Uterus (tissue), 4 donors: ENCODE measurements at places on chromosomes 2 and 18.
A peak's percentile ranks its signal among the peaks of the same experiment; 100 is the strongest.

DNA sequence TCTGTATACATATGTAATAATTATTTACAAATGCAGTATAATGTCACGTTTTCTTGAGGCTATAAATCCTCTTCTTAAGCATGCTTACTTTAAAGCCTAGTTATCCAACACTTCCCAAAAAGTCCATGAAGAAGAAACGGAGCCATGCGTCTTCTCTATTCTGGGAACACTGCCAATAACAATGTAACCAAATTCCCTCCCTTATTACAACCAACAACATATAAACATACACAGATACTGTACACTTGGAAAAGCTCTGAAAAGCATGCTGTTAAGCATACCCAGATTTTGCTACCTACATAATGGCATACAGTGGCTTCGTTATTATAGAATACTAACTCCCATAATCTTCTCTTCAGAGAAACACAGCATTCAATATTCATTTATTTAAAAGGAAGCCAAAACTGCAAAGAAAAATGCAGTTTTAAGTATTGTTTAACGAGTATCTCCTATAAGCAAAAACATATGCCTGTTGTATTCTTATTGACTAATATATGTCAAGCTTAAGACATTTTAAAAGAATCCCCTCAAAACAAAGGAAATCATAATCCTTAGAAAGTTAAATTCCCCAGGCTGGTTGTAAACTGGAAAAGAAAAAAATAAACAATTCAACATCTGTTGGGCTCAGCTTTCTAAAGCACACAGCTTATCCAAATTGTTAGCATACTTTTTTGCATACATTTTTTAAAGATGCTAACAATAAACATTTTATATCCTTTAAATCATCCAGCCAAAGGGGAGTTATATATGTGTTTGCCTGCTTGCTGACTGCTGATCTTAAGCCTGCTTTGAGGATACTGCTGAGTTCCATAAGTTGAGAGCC, 83.4 kb downstream of the SLC25A12 start:
- no peak for DNase-seq

- DNase-seq = no peak
Observed at GRCh38 chr2:44957656-44958327, 16.3 kb downstream of the SIX3 start.

GRCh38 chr2:108444941-108445840, 3.8 kb upstream of the GCC2 start:
- DNase-seq = no peak

GRCh38 chr2:48927355-48927754, 171.8 kb upstream of the LHCGR start:
- no peak for DNase-seq

GRCh38 chr2:138602166-138602460, 100.5 kb downstream of the SPOPL start:
- DNase-seq = no peak

- DNase-seq = no peak
Observed at GRCh38 chr2:129821445-129821844, 158.0 kb upstream of the RAB6C start.

GRCh38 chr2:134392442-134393074, 138.7 kb downstream of the MGAT5 start:
- DNase-seq = no peak

GRCh38 chr2:10170256-10170655, 47.7 kb downstream of the RRM2 start:
- DNase-seq = peak; percentile 80

- no peak for DNase-seq
Observed at GRCh38 chr2:80896576-80896975, 592.0 kb upstream of the LRRTM1 start.

DNA sequence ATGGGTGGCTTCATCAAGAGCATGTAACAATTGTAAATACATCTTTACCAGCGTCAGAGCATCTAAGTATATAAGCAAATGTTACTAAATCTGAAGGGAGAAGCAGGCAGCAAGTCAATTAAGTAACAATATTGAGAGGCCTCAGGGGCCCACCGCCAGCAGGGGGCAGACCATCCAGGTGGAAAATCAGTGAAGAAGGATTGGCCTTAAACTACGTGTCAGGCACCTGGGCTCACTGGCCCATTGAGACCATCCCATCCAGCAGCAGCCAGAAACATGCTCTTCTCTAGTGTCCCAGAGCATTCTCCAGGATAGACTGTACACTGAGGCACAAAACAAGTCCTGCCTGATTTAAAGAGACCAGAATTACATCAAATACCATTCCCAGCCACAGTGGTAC, 96.2 kb upstream of the SNTG2 start:
- peak; percentile 25 for DNase-seq

GRCh38 chr2:120957905-120958304, 222.2 kb downstream of the GLI2 start:
- no peak for DNase-seq

DNA sequence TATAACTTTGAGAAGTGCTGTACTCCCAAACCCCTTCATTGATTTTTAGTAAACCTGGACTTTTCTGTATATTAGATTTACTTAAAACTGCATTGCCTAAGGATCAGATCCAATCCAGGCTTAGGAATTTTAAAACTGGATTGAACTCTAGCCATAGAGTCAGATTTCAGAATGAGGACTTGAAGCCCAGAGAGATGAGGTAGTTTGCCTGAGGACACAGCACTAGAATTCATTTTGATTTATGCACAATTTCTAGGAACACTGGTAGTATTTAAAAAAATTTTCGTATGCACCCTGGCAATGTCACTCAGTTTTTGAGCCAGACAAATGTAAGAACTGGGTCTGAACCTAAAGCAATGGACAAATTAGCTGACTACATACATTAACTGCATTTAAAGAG, 144.9 kb downstream of the KCTD1 start:
- no peak for DNase-seq

DNA sequence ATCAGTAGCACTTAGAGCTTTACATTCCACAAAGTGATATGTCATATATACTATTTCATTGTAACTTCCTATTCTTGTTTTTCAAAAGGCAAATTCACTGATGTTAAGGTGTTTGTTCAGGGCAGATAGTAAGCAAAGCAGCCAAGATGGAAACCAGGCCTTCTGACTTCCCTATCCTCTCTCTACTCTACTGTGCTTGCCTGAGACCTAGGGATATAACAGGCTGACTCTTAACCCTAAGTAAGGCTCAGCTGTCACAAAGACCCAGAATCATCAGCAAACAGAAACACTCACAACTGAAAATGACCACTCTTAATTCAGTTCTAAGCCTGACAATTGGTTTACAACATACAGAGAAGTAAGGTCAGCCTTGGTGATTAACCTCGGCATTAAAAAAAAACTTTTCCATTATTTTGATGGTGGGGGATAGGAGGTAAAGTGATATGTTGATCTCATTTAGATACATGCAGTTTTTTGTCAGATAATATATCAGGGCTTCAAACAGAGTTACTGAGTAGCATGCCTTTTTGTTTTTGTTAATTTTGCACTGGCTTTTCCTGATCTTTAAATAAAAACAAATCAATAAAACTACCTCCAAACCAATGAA, 95.4 kb upstream of the CHRNA1 start:
- DNase-seq = no peak

DNA sequence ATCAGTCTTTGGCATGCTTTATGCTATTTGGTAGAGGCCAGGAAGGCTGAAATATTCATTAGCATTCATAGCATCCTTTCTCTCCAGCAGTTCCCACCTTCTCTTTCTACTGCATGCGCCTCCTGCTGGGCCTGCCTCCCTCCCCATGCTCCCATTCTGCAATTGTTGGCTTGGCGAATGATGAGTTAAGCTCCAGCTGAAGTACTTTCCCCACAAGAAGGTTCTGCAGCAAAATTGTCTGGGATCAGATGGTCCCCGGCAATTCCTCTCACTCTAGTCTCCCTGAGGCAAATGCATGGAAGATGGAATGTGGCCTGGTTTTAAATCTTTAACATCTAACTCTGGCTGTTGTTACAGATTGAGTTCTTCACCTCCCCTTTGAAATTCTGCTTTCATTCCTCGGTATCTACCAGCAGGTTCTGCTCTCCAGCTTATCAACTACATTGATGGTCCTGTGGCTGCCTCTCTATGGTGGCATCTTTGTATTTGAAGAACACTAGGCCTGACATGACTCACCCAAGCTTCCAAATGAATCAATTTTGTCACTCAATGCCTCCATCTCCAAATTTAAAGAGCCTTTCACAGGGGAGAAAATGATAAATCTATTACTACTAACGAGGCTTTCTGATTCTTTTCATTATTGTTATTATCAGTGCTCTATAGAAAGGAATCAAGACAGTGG, 55.9 kb downstream of the KCTD18 start:
- no peak for DNase-seq

DNA sequence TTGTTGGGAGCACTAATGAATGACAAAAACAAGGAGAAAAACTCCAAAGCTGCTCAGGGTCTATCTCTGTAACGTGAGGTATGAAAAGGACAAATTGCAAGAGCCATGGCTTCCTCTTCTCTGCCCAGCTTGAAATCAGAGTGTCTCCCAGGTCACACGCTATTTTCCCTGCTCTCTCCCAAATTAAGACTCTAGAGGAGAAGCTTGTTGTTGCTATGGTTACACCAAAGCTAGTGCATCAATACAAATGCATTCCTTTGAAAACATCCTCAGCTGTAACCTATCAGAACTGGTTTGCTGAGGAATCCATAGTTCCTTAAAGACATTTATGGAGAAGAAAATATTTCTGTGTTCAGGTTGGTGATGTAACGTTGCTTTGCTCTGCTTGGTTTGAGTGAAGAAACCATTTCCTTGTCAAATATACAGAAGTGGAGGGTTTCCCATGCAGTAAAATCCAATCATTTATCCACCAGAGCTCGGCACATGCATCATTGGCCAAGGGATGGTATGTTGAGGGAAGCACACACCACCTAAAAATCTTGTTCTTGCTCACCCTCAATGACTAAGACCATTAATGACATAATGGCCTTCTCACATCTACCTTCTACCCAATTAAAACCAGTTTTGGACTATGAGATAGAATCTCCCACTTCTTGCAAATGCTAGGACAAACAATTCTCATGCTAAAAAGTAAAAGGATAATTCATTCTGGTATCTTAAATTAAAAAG, 2135.6 kb upstream of the CELF4 start:
- DNase-seq = no peak

- DNase-seq = no peak
Observed at GRCh38 chr18:23875966-23876895, 138.3 kb upstream of the TTC39C start.

- DNase-seq = no peak
Observed at GRCh38 chr2:219254590-219255201, 978 bp upstream of the TUBA4A start.

- no peak for DNase-seq
Observed at GRCh38 chr2:225002656-225003045, 39.6 kb downstream of the DOCK10 start.

DNA sequence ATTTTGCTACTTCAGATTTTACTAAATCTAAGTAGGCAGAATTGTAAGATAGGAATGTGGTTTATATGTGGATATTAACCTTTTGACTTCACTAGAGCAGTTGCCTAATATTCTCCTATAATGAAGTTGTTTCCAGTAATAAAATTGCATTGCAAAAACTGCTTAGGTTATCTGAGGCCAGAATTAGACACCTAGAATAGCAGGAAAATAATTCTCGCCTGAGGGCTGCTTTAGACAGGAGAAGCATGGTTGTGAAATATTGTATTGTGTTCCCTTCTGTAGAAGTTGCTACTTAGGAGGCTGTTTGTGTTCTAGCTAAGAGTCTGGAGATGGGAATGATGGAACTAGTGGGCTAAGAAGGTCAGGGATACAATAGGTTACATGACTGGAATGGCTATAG, 146.3 kb downstream of the PLCL1 start:
- no peak for DNase-seq

GRCh38 chr18:5288517-5288935, 7.0 kb downstream of the ZBTB14 start:
- DNase-seq = no peak

- no peak for DNase-seq
Observed at GRCh38 chr18:49795612-49796552, 17.5 kb downstream of the ACAA2 start.

DNA sequence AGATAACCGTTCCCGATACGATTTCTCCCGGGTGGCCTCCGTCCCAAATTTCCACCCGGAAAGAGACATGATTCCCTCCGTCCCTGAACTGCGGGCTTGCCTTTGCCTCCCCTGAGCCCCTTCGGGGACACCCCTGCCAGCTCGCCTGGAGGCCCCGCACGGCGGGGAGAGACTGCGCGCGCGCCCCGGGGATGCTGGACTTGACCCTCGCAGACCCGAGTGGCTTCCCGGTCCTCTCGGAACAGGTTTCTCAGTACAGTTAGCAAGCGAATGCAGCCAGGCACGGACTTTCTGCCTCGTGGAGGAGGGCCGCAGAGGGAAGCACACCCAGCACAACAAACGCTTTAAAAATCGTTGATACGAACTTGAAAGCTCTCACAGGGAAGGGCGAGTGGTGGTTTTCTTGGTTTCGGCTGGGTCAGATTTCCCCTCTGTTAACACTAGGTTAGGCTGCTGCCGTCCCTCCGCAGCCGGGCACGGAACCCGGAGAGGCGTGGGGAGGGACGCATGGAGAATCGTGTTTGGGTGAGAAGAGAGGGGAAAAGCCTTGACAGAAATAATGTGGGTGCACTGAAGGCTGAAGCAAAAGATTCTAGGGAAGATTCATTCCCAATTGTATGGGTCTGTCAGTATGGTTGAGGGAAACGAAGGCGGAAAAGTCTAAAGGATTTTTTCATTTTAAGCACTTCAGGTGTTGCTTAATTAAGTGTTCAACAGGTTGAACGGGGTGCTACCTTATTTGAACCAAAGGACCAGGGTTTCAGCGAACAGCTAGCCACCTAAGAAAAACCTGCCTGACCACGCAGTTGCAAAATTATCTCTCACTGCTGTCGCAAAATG, 916 bp downstream of the TNFRSF11A start:
- no peak for DNase-seq

GRCh38 chr2:157443795-157444640, at the start of gene CYTIP:
TSS of gene CYTIP (minus strand) at chr2:157444089. CDS start at chr2:157444020, 69 bp downstream.
- no peak for DNase-seq

DNA sequence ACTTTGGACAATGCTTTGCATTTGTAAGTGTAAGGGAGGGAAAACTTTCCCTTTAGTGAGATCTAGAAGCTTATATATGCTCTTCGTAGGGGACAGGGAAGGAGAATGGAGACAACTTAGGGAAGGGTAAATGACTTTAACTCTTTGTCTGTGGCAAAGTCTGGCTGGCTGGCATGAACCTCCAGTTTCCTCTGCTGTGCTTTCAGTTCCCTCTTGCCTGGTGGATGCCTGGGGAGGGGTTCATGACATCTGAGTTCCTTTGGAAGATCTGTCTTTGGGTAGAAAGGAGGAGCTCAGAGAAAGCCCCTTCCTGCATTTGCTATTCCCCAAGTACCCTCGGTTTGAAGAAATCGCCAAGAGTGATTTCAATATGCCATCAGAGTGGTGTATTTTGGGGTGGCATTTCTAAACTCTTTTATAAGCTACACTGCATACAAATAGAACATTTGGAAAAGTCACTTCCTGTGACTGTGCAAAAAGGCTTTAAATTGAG, 143.6 kb downstream of the VAPA start:
- peak; percentile 12 for DNase-seq
